ENCODE measurements at places on chromosomes 7 and 10.

- no peak for DNase-seq
Measured at GRCh38 chr7:68547181-68547580, 1051.1 kb upstream of the AUTS2 start.

DNA sequence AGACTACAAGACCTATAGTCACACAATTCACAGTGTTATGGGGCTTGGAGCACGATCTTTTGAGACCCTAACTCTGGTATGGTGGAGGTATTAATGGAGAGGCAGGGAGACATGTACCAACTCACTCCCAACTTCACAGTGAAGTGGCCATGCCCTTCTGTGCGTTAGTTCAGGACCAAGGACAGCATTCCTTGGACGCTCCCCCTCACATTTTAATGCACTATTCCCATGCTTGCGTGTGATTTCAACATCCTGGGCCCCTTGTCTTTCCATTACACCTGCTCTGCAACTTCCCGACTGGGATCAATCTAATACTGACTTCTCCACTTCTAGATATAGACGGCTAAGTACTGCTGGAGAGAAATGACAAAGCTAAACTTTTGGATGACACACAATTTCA is 72.7 kb downstream of the PLCE1 start:
- DNase-seq: no peak

- no peak for DNase-seq
Measured at GRCh38 chr7:116528008-116528789, 3.4 kb downstream of the CAV1 start.

GRCh38 chr10:75102830-75103673 is 8.4 kb upstream of the SAMD8 start:
- no peak for DNase-seq

DNA sequence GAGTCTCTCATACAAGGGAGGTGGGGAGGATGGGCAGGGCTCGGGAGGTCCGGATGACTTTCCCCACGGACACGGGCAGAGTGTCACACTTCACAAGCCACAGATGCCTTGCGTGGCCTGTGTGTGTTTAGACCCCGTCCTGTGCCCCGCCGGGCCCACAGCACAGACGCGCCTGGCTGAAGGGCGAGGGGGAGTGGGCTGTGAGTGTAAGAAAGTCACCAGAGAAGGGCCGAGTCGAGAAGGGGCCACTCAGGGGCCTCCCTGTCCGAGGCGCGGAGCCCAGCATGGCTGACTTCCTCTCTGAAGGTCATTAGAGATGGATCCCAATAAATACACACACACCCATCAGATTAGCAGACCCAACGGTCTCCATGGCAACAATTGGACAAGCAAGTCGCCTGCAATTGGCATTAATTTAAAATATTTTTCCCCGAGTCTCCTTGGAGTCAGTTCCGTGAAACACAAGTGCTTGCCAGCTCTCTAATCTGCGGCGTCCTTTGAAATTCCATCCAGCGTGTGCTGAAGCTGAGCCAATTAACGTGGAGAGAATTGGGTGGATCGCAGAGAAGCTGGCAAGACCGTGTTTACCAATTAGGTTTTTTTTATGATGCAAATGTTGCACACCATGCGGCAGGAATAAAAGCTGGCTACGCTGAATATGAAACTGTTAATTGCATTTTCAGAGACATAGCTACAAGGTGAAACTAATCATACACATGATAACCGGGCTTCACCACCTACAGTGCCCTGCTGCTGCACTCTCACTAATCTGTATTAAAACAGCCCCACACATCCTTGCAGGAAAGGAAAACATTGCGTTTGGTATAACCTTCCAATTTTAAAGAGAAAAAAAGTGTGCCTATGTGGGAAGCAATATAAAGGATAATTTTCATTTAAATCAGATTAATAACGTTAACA is 571.2 kb downstream of the PTPRN2 start:
- DNase-seq: no peak

DNA sequence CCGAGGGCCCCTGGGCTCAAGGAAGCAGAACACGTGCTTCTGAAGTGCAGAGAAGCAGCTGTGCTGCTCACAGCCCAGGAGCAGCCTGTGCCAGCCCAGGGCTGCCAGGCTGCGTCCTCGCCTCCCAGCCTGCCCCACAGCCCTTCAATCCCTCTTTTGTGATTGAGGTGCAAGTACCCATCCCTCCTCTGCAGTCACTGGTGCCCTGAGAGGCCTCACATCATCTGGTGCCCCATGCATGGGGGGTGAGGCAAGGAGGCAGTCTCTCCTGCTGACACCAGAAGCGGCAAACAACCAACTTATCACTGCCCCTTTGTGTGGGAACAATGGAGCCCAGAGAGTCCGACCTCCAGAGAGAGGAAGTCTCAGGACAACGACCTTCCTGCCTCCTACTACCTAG is 49.8 kb upstream of the FGFR2 start:
- DNase-seq: no peak

DNA sequence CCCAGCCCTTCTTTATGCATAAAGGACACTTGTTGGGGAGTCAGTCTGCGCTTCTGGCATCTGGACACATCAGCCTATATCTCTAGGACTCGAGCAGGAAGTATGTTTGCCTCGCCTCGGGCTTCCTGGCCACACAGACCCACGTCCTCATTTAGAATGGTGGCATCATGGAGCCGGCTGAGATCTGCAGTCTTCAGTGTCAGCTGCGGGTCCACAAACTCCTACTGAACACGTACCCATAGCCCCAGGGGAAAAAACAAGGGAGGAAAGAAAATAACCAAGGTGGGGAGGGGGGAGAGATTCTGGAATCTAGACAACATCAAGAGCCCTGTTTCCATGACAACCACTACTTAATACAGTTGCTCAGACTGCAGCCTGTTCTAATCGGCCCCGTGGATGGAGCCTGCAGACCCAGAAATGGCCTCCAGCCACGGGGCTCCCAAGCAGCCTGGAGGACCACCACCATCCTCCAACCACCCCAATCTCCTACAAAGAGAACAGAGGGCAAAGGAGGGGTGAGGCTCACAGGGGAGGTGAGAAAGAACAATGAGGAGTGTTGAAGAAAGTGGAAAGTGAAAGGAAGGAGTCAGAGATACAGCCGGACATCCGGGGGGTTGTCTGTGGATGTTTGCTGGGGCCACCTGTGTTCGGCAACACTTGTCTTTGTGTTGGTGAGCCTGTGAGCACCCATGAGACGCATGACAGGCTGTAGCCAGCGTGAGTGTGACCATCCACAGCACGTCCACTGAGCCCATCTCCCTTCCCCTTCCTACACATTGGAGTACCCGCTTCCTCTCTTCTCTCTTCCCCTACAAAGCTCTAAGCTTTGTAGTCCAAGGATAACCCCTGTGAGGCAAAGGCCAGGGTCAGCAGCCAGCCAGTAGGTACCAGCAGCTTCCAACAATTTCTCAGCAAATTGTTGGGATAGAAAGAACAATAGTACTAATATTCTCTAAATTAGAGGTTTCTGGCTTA is 141.0 kb downstream of the PLXNA4 start:
- no peak for DNase-seq

- DNase-seq: peak; percentile 8
Measured at GRCh38 chr10:124626759-124627380, 117.3 kb downstream of the FAM53B start.

DNA sequence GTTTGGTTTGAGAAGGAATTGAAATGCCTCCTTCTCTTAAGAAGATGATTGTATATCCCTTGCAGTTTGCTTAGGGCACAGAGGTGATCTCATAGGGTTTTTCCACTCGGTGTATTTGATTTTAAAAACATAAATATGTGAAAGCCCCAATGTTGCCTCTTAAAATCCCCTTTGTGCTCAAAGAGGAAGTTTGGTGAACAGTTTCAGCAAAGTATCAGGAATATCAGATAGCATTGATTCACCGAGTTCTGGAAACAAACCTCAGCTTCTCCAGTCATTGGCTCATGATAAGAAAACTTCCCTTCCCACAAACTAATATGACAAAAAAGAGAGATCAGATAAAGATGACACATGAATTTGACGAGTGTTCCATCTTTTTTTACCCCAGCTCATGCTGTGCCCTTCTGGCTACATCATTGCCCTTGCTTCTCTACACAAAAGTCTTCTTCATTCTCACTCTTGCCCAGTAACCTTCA is 20.1 kb upstream of the SMNDC1 start:
- DNase-seq: no peak

DNA sequence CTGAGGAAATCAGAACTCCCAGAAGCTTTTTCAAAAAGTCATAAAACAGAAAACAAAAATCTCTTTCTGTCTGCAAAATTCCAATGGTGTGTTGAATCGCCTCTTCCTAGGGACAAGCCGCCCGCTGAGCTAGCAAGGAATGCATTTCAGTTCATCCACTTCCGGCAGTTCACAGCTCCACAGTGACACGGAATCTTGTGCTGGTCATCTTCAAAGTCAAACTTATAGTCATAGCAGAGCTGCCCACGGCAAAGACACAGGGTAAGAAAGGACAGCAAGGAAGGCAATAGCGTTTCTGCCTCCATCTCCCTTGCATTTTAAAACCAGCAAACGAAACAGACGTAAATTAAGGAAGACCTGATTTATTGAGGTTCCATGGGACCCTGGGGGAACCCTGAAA is 111.2 kb downstream of the GALNT11 start:
- DNase-seq: no peak

GRCh38 chr10:34776090-34776690 is 38.9 kb downstream of the PARD3 start:
- no peak for DNase-seq

DNA sequence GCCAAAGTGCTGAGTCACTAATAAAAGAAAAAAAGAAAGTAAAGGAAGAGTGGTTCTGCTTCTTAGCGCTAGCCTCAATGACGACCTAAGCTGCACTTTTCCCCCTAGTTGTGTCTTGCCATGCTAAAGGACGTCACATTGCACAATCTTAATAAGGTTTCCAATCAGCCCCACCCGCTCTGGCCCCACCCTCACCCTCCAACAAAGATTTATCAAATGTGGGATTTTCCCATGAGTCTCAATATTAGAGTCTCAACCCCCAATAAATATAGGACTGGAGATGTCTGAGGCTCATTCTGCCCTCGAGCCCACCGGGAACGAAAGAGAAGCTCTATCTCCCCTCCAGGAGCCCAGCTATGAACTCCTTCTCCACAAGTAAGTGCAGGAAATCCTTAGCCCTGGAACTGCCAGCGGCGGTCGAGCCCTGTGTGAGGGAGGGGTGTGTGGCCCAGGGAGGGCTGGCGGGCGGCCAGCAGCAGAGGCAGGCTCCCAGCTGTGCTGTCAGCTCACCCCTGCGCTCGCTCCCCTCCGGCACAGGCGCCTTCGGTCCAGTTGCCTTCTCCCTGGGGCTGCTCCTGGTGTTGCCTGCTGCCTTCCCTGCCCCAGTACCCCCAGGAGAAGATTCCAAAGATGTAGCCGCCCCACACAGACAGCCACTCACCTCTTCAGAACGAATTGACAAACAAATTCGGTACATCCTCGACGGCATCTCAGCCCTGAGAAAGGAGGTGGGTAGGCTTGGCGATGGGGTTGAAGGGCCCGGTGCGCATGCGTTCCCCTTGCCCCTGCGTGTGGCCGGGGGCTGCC is at the start of gene IL6:
Gene IL6, plus strand, starts transcription at position 294 of the 807 bp plus-strand sequence. Its CDS starts 63 bp downstream, at position 357.
- DNase-seq: no peak

GRCh38 chr7:41877118-41877517 is 174.2 kb upstream of the INHBA start:
- no peak for DNase-seq

All from NCI-H526 (cell line).